ENCODE measurements at places on chromosomes 3 and 15. TPM values are rescaled to one million over a fixed set of nuclear protein-coding genes. Genes with fewer than 3 reads are reported as not detected.

GRCh38 chr3:125401402-125401801, 26.3 kb upstream of the ZNF148 start:
- H3K4me3 ChIP-seq: no peak overlapping the region
- H3K4me1 ChIP-seq: no peaks in the 10 kb centered on the region
- H3K27ac ChIP-seq: no peak overlapping the region
- H3K27me3 ChIP-seq: no peaks in the 10 kb centered on the region
- H3K36me3 ChIP-seq: no peaks in the 10 kb centered on the region

DNA sequence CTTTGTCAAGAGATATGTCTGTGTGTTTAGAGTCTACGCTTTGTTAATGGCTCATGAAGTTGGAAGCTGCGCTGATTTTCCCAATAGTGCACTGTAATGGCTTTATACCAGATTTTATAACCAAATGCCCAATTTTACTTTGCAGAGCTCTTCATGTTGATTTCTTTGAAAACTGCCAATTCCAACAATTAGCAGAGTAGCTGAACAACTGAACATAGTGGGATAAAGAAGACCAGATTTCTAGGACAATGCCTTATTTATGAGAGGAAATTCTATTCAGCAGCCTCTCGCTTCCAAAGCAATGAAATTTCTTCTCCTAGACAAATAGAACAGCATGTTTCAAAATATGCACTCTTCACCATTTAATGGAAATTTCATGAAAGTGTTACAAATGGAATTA, 66.9 kb upstream of the PROK2 start:
- H3K36me3 ChIP-seq: no peaks in the 10 kb centered on the region
- no peaks in the 10 kb centered on the region for H3K27me3 ChIP-seq
- DNase-seq: no peak
- no peaks in the 10 kb centered on the region for H3K4me1 ChIP-seq
- no peak overlapping the region for H3K4me3 ChIP-seq

DNA sequence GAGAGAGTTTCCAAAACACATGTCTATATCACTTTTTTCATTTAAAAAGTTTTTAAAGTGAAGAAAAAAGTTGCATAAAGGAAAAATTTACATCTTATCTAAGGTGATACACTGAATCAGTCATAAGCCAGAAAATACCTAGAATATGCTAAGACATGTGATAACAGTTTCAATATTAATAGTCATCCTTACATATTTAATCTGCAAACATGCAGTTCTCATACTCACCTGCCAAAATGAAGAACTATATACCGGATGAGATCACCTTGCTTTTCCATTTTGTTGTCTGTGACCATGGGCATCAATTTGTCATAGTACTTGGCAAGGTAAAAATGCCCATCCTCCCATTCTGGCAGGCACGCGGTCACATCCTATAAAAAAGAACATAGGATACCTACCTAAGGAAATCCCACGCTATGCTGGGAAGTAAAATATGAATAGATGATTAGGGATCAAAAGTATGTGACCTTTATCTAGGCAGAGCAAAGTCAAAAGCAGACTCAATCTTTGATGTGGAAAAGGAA, 37.1 kb upstream of the XRN1 start:
- peaks cover 81% of the 10 kb centered on the region for H3K36me3 ChIP-seq
- DNase-seq: no peak
- no peak overlapping the region for H3K27ac ChIP-seq

GRCh38 chr3:108546247-108546646, 35.9 kb upstream of the MYH15 start:
- no peak overlapping the region for H3K27ac ChIP-seq
- no peaks in the 10 kb centered on the region for H3K4me1 ChIP-seq
- H3K27me3 ChIP-seq: no peaks in the 10 kb centered on the region
- DNase-seq: no peak
- no peaks in the 10 kb centered on the region for H3K36me3 ChIP-seq

GRCh38 chr15:43150191-43150929, 17.0 kb downstream of the TMEM62 start:
- no peak overlapping the region for H3K27ac ChIP-seq
- H3K36me3 ChIP-seq: peaks cover 75% of the 10 kb centered on the region
- DNase-seq: no peak
- H3K4me1 ChIP-seq: no peaks in the 10 kb centered on the region
- no peak overlapping the region for H3K4me3 ChIP-seq

The GOLGA6A gene
- total RNA-seq: not detected

The ZNF148 gene
- 10.0 TPM for total RNA-seq
